ENCODE measurements at places on chromosomes 7 and 10.
A peak's percentile ranks its signal among the peaks of the same experiment; 100 is the strongest.

- DNase-seq: peak; percentile 41
Measured at GRCh38 chr10:73589563-73590126, 1.5 kb downstream of the USP54 start.

DNA sequence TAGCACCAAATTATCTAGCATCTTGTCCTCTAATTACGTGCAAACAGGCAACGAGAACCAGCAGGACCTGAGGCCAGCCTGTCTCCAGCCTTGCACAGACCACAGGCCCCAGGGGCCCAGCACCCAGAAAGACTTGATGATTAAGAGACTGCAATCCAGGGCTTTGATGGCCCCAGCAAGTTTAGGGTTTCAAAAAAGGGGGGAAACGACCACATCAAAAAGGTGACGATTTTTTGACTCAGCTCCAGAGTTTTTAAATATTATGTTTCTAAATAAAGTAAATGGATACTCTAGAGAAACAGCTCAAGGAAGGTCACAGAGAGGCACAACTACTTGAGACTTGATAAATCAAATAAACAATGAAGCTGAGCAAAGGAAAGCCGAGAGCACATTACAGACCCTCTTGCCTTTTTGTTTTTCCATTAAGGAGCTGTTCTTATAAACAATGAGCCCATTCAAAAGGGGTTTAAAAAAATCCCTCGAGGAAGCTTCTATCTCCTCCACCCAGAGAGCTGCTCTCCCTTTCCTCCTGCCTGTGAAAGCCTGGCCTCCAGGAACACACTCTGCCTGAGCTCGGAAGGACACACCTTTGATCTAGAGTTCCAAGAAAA is 44.1 kb downstream of the GLI3 start:
- no peak for DNase-seq

GRCh38 chr10:43403911-43404703 is 4.9 kb downstream of the HNRNPF start:
- no peak for DNase-seq

DNA sequence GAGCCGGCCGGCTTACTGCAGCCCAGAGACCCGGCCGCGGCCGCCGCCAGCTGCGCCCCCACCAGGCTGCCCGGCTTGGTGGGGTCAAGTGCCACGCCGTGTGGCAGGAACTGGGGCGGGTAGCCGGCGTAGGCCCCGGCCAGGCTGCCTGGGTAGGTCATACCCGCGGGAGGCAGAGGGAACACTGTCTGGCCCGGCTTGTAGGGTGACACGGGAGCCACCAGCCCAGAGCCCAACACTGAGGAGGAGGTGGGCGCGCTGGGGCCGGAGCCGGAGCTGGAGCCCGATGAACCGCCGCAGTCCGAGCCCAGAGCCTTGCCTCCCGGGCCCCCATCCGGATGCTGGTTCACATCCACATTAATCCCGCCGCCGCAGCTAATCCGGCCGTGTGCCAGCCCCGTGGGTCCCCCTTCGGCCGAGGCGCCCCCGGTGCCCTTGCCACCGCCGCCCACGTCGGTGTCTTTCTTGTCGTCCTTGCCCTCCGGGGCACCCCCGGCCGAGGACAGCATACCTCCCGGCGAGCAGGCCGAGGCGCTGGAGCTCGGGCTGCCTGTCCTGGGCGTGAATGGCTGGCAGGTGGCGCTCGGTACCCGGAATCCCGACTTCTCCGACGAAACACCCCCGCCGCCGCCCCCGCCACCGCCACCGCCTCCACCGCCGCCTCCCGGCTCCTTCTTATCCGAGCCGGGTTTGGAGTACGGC is 2.0 kb downstream of the ZNF503 start:
- DNase-seq: peak; percentile 54

DNA sequence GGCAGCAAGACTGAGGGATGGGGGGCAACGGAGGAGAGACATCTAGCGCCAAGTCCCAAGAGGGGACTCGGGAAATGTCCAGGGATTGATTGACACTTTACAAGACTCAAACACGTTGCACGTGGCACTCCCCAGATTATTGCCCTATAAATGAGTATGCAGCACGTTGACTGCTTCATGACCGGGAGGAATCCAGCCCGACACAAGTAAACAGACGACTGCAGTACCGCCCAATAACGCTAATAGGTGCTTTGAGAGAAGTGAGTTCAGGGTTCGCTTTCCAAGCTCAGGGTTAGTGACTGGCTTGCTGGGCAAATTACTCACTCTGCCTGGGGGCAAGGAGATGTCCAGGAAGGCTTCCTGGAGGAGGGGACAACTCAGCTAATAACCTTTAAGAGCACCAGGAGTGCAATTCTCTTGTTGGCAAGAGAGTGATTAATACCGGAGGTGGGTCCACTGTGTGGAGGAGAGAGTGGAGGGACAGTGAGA is 73.3 kb upstream of the MYL10 start:
- DNase-seq: no peak

DNA sequence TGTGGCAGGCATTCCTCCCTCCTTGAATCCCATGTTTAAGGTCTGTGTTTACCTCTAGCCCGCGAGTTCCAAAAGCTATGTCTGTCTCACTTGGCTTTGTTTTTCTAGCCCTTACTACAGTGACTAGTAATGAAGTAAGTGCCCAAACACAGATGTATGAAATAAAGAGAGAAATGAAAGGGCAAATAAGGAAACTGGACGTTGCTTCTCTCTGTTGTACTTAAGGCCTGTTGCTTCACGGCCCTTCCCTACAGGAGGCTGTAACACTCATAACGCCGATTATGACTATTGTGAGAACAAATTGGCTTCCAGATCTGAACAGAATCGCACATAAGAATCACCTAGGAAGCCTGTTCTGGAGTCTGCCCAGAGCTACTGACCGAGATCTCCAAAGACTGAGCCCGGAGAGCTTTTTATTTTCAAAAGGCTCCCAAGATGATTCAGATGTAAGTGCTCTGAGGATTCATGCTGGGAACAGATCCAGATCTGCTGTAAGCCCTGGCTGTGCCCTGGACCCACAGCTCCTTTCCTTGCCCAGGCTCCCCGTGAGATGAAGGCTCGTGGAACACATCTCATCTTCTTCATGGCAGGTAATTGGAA is 432.6 kb downstream of the SDK1 start:
- DNase-seq: no peak

- DNase-seq: no peak
Measured at GRCh38 chr10:94129393-94130130, 135.8 kb downstream of the PLCE1 start.

GRCh38 chr10:77798940-77799339 is 127.6 kb downstream of the DLG5 start:
- no peak for DNase-seq

DNA sequence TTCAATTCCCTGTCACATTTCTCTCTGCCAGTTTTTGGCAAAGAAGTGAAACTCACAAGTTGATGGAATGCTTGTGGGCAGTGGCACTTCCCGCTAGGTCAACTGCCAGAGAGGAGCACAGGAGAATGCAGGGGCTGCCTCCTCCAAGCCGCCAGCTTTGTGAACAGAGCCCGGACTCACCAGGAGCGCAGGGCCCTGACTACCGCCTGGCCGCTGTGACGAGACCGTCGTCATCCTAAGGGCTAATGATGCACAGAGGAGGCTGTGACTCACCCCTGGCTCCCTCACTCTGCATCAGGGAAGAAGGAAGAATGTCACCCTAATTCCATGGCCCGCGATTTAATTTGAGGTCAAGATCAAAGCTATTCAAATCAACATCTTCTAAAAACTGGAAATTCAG is 123.9 kb downstream of the TAX1BP1 start:
- DNase-seq: no peak
